Aorta (tissue), 5 donors: ENCODE measurements at places on chromosomes 5 and 9.

- DNase-seq, result no peak
- no peak overlapping the region for H3K4me3 ChIP-seq
- H3K36me3 ChIP-seq, result no peaks in the 10 kb centered on the region
- peaks cover 5% of the 10 kb centered on the region for H3K4me1 ChIP-seq
These were observed 93.6 kb downstream of the SH3TC2 start for GRCh38 chr5:148969291-148969690.

GRCh38 chr9:122377241-122378164 lies 6.7 kb downstream of the PTGS1 start:
- H3K36me3 ChIP-seq, result no peaks in the 10 kb centered on the region
- no peaks in the 10 kb centered on the region for H3K27me3 ChIP-seq
- no peak for DNase-seq
- no peak overlapping the region for H3K4me3 ChIP-seq
- H3K27ac ChIP-seq, result no peak overlapping the region

DNA sequence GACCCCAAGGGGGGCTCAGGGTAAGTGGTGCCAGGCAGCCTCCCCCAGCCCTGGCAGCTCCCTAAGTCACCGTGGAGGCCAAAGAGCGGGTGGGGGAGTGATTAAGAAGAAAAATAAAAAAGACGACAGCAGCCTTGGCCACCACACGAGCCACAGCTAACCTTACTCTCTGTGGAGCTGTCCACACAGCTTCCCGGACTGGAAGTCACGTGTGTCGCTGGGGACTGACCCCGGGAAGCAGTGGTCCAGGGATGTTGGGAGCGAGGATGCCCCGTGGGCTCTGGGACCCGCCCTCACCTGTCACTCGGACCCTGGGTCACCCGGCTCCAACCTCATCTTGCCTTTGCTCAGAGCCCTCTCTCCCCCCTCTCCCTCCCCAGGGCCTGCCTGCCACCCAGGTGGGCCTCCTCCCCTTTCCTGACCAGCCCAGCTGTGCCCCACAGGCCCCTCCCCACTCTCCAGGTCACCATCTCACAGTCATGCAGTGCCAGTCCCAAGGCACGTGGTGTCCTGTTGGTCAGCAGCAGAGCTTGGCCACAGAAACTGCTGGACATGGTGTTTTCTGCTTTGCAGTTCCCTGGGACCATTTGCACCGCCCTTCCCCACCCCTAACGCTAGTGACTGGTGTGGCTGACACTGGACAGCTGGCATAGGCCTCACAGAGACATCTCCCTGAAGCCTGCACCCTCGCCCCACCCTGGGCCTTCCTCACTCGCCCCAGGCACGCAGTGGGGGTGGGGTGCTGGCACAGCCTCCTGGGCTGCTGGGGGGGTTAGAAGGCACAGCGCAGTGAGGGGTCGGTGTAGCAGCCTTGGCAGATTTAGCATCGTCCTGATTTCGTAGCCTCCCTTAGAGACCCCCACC lies 9.8 kb upstream of the EXOC3 start:
- H3K4me1 ChIP-seq, result no peaks in the 10 kb centered on the region
- no peak overlapping the region for H3K4me3 ChIP-seq
- H3K27me3 ChIP-seq, result no peaks in the 10 kb centered on the region

DNA sequence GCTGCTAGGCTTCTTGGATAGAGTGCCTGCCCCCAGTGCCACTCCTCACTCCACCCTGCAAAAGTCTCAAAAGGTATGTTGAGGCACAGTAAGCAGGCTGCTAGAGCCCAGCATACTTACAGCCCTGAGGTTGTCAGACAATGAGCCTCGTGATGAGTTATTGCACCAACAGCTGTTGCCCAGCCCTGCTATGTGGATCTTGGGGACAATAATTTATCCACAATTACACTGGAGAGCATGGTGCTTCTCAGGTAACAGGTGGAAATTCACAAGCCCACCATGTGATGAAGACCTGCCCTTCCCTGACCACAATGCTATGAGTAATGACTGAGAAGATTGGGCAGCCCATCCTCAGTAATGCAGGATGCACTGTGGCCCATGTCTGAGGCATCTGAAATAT lies 36.5 kb downstream of the KCNIP1 start:
- DNase-seq, result no peak
- H3K36me3 ChIP-seq, result no peaks in the 10 kb centered on the region
- no peaks in the 10 kb centered on the region for H3K27me3 ChIP-seq
- no peak overlapping the region for H3K27ac ChIP-seq
- H3K4me1 ChIP-seq, result no peaks in the 10 kb centered on the region

- H3K27ac ChIP-seq, result no peak overlapping the region
- H3K4me3 ChIP-seq, result no peak overlapping the region
- no peak for DNase-seq
- no peaks in the 10 kb centered on the region for H3K27me3 ChIP-seq
- H3K36me3 ChIP-seq, result no peaks in the 10 kb centered on the region
- H3K4me1 ChIP-seq, result no peaks in the 10 kb centered on the region
These were observed 40.3 kb downstream of the SLC24A2 start for GRCh38 chr9:19748278-19749126.

GRCh38 chr9:111644195-111644772 lies 13.2 kb downstream of the DNAJC25 start:
- DNase-seq, result no peak
- no peak overlapping the region for H3K27ac ChIP-seq
- no peaks in the 10 kb centered on the region for H3K27me3 ChIP-seq
- peaks cover 2% of the 10 kb centered on the region for H3K36me3 ChIP-seq

- H3K27me3 ChIP-seq, result no peaks in the 10 kb centered on the region
- H3K27ac ChIP-seq, result no peak overlapping the region
- no peak overlapping the region for H3K4me3 ChIP-seq
These were observed 1.3 kb upstream of the SLC44A1 start for GRCh38 chr9:105243015-105243686.

- peaks cover 8% of the 10 kb centered on the region for H3K36me3 ChIP-seq
- H3K27ac ChIP-seq, result no peak overlapping the region
- H3K4me1 ChIP-seq, result no peaks in the 10 kb centered on the region
- H3K4me3 ChIP-seq, result no peak overlapping the region
- no peak for DNase-seq
These were observed 39.8 kb downstream of the UGCG start for GRCh38 chr9:111936391-111936790.

DNA sequence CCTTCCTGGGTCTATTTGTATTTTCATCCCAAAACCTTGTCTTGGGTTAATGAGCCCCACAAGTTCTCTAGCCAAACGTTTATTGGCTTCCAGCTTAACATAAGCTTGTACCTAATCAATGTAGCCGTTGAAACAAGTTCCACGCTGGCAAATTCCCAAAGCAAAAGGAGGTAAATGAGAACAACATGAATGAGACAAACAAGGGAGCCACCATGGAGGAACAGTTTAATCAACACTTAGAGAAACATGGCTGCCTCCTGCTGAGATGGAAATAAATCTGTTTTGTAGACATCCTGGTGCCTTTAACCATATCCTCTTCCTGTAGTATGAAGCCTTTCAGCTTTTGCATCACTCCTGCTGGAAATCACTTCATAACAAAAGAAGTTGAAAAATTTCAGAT lies 166.6 kb upstream of the NFIB start:
- H3K4me1 ChIP-seq, result no peaks in the 10 kb centered on the region
- no peak overlapping the region for H3K4me3 ChIP-seq
- DNase-seq, result no peak
- no peak overlapping the region for H3K27ac ChIP-seq

GRCh38 chr5:178630951-178631350 lies 4.1 kb upstream of the CLK4 start:
- H3K4me3 ChIP-seq, result no peak overlapping the region
- H3K4me1 ChIP-seq, result no peaks in the 10 kb centered on the region
- H3K36me3 ChIP-seq, result no peaks in the 10 kb centered on the region
- H3K27ac ChIP-seq, result no peak overlapping the region
- no peaks in the 10 kb centered on the region for H3K27me3 ChIP-seq
- DNase-seq, result no peak

- H3K4me1 ChIP-seq, result no peaks in the 10 kb centered on the region
- no peak for DNase-seq
These were observed 4.7 kb upstream of the LCN2 start for GRCh38 chr9:128144239-128145181.
